Adipocyte (in vitro differentiated cells): ENCODE measurements at places on chromosomes 1 and 21.

DNA sequence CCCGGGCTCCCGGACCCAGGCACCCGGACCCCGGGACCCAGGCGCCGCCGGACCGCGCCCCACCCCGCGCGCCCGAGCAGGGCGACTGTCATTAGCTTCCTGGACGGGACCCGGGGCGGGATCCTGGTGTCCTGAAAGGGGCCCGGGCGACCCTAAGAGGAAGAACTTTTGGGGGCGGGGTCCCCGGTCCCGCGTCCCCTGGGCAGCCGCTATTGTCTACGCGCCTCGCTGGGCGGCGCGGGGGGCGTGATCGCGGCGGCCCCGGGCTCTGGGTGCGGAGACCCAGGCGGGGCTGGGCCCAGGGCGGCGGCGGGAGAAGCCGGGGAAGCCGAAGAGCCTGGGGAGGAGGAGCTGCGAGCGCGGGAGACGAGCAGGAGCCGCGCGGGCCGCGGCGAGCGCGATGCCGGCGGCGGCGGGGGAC lies 465 bp downstream of the HUNK start:
- peak; percentile 56 for DNase-seq

DNA sequence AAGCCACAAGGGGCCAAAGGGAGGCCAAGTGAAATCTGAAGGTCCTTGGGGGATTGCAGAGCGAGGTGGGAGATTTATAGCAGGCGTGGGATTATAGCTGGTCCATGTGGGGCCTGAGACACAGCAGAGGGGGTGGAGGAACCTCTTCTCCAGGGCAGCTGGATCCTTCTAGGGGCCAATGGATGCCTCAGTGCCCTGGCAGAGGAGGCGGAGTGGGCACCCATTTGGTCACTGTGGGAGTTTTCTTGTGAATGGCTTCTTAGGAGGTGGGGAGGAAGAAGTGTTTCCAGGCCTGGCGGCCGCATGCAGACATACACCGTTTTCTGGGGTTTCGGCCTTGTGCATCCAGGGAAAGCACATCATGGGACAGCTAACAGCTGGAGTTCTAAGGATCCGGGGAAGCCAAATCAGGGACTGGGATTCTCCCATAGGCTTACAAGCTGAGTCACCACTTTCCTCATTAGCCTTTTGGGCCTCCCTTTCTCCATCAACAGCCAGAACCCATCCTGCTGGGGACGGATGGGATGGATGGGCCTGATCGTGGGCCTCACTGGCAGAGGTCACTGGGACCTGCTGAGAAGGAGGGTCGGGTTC lies 76.5 kb downstream of the RHOU start:
- DNase-seq: no peak

DNA sequence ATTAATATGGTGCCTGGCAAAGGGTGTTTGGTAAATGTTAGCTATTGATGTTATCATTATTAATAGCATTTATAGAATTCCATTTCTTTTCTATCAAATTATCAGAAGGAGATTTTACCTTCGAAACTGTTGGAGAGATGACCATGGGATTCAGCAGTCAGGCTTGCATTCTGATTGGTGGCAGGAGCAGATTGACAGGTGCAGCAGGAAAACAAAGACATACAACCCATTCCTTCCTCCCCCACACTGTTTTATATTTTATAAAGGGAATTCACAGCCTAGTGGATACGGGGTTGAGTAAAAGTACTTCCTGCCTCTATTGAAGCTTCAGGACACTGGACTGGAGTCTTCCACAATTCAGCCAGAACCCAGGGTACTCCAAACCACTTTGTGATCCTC lies 55.1 kb upstream of the SYT14 start:
- no peak for DNase-seq

GRCh38 chr1:16294219-16295212 lies 57.5 kb upstream of the CPLANE2 start:
- no peak for DNase-seq

GRCh38 chr1:178488393-178488792 lies 8.4 kb downstream of the CLEC20A start:
- no peak for DNase-seq

- no peak for DNase-seq
Observed at GRCh38 chr1:25698252-25698651, 81.7 kb downstream of the MAN1C1 start.

DNA sequence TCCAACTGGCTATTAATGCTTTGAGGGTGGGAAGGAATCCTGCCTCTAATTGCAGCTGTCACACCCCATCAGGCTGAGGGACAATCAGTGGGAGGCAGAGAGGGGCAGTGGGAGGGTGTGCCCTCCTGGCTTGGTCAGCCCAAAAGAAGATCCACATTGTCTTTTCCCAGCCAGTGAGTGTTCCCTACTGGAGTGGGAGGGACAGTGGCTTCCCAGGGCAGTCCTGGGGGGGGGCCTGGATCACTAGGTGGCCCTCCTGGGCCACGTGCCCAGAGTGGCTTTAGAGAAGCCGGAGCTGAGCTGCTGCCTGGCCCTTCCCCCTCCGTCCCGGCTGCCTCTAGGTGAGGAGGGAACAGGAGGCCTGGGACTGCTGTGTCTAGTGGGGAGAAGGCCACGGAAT lies 14.0 kb downstream of the INKA2 start:
- DNase-seq: no peak

DNA sequence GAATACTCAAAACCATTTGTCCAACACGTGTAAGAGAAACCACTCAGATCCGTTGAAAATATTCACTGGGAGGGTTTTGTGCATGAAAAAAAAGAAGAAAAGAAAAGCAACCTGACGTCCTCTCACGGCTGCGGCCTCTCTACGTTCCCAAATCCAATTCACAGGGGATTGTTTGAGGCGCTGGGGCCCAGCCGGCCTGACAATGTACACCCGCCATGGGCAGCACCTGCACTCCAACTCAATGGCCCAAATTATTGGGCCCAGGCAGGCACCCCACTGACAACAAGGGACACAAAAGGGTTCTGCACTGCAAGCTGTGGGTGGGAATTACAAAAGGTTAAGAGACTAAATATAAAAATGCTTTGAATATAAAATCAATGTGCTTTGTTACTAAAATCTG lies 41.5 kb downstream of the MORN1 start:
- DNase-seq: no peak

GRCh38 chr1:242530761-242531160 lies 6.3 kb upstream of the PLD5 start:
- DNase-seq: no peak

DNA sequence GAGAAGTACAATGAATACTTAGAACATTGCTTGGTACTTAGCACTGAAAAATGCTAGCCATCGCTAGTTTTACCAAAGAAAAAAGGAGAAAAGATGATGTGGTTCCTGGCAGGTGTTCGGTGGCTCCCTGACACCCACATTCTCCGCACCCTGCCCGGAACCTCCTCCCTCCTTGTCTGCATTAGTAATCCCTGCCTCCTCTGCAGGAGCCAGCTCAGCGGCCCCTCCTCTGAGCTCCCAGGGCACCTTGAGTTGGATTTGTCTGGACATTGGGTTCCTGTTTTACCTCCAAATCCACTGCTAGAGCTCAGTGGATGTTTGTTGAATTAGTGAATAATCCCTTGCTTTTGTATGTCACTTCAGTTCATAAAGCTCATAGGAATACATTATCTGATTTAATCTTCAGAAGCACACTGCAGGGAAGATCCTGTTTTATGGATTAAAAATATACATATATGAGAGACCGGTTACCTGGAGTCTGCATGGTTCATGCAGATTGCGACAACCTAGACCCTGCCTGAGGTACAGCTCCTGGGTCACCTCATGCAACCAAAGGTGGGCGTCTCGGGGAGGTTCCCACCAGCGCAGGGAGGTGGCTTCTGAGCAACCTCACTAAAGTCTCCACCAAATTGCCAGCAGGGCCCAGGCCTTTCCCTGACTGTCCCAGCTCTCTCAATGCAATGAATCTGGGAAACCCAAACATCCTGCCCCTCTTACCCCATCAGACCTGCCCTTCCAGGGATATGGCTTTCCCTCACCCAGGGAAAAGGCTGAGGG lies 24.2 kb downstream of the PCAT6 start:
- no peak for DNase-seq

GRCh38 chr1:206933333-206933945 lies 11.7 kb upstream of the FCMR start:
- DNase-seq: no peak

DNA sequence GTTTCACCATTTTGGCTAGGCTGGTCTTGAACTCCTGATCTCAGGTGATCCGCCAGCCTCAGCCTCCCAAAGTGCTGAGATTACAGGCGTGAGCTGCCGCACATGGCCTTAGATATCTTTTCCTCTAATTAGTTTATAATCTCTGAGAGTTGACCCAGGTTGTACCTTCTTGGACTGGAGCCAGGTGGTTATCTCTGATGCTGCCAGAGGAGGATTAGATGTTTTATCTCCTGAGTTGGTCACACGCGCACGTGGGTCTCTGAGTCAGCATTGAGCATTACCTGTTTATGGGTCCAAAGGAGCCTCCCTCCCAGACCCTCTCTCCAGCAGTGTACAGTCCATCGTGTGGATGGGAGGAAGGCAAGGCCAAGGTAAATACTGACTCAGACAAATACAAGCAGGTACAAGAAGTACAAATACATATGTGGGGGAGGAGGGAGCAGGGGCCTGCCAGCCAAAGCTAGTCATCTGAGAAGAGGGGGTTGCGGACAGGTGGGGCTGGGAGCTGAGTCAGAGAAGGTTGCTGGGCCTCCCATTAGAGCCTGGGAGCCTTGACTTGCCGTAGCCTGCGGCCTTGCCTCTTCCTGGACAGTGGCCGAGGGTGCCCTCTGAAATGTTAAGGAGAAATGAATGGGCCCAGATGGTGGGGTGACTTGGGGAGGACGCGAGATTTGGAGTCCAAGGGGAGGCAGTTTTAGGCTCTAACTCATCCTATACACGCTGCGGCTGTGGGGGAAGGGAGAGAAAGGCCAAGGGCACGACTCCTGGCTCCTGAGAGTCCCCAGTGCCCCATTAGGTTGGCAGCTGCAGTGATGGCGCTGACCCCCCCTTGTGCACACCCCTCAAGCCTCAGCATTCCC lies 13.1 kb downstream of the IL6R start:
- no peak for DNase-seq

GRCh38 chr1:116064616-116065015 lies 46.6 kb upstream of the MAB21L3 start:
- DNase-seq: peak; percentile 50

- DNase-seq: no peak
Observed at GRCh38 chr1:109047339-109047738, 5.4 kb upstream of the WDR47 start.

GRCh38 chr21:45481977-45482898 lies 60.0 kb downstream of the SLC19A1 start:
- no peak for DNase-seq

GRCh38 chr21:21241391-21241790 lies 243.2 kb downstream of the NCAM2 start:
- DNase-seq: no peak

- no peak for DNase-seq
Observed at GRCh38 chr1:105785021-105785420, 1271.5 kb upstream of the PRMT6 start.

DNA sequence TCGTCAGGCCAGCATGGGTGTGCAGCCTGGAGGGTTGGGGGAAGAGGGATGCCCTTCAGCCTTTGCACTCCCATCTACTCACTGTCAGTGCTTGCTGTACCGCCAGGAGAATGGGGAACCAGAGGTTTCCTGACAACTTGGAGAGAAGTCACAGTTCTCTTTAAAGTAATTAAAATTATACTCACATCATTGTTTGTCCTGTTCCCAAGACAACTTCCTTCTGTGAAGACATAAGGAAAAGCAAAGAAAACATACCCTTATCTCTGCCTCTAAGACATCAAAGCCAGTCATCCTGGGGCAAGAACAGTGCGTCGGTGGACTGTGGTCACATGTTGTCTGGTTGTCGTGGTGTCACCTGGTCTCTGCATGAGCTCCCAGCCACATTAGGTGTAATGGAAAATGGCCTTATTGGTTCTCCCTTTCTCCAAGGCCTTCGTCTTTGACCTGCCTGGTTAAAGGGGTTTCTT lies 17.6 kb downstream of the TRAF5 start:
- no peak for DNase-seq

- no peak for DNase-seq
Observed at GRCh38 chr21:31698461-31698860, 33.5 kb downstream of the SCAF4 start.

DNA sequence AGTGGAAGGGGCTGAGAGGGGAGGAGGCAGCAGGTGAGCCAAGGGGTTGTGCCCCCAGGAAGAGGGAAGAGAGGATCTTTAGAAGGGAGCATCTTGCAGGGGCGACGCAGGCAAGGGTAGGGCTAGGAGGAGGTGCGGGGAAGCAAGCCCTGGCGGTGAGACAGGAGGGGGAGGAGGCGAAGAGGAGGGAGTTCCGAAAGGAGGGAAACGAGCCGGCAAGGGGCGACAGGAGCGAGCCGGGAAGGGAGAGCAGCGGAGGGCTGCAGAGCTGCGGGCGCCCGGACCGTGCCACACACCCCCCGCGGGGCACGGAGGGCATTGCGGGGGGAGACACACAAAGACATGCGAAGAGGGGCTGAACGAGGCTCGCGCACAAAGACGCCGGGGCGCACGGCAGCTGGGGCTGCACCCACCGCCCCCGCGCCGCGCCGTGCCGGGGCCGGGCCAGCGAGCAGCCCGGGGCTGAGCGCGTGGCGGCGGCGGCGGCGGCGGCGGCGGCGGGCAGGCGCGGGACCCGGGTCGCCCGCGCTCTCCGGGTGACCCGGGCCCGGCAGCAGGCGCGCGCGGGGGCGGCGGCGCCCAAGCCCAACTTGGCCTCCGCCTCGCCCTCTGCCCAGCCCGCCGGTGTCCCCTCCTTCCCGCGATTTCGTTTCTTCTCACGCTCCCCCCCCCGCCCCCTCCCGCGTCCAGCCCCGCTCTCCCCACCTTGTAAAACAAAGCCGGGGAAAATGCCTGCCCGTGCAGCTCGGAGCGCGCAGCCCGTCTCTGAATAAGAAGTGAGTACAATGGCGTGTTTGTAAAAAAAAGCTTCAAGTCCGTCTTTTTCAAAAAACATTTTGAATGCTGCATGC lies at the start of gene KCNK2:
KCNK2 (plus strand) TSS at position 206 of the 851 bp plus-strand sequence. CDS start 649 bp downstream, outside the sequence.
- DNase-seq: peak; percentile 69

DNA sequence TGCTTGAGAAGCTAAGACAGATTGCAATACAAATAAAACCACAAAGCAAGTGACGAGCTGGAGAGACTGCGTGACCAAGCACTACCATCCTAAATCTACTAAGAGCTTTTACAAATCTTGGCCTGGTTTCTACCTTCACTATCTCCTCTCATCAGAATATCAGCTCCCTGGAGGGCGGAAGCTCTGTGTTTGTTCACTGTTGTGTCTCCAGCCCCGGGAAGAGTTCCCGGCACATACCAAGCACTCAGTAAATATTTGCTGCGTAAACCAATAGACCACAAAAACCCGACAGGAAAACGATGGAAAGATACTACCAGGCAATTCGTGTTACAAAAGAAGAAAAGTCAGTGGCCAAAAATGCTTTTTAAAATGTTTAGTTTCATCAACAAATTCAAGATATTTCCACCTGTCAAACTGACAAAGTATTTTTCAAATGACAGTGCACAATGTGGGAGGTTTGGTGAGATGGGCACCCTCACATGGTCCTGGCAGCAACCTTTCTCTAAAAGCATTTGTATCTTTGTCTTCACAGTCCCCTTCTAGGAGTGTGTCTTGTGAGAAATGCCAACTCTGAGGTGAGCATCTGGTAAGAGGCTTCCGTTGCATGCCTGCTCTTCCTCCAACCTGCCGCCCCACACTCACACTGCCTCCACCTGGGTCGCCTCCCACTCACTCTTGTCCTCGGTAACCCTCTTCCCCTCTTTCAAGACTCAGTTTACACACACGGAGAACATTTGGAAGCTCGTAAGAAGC lies 34.7 kb downstream of the SLC1A7 start:
- peak; percentile 90 for DNase-seq
